ENCODE measurements at places on chromosomes 1 and 21. TPM values are rescaled to one million over a fixed set of nuclear protein-coding genes. Genes with fewer than 3 reads are reported as not detected.

The C1orf87 gene
- 1.0 TPM for total RNA-seq

The MCOLN3 gene
- total RNA-seq = 0.20 TPM

The APOBEC4 gene
- not detected for total RNA-seq

The TNNI3K gene
- 11.6 TPM for total RNA-seq

The DNAJC16 gene
- 39.5 TPM for total RNA-seq

The MAP3K21 gene
- total RNA-seq = 11.2 TPM

The SERPINC1 gene
- total RNA-seq = 1.3 TPM

The MIXL1 gene
- not detected for total RNA-seq

The NMNAT2 gene
- 196 TPM for total RNA-seq

The LIN9 gene
- total RNA-seq = 3.8 TPM

The LINGO4 gene
- not detected for total RNA-seq

The PTPN14 gene
- total RNA-seq = 26.8 TPM

The AADACL4 gene
- total RNA-seq = not detected

The FAM78B gene
- total RNA-seq = 19.2 TPM

The DNASE2B gene
- total RNA-seq = 1.2 TPM

The ACOT11 gene
- 37.6 TPM for total RNA-seq

The MXRA8 gene
- 6.4 TPM for total RNA-seq

The AZIN2 gene
- 40.5 TPM for total RNA-seq

The LAMB3 gene
- 9.8 TPM for total RNA-seq

The GRHL3 gene
- 0.35 TPM for total RNA-seq

The HSPA6 gene
- 1.3 TPM for total RNA-seq

The HSPB7 gene
- total RNA-seq = 0.46 TPM

The TEX38 gene
- total RNA-seq = not detected

The ESPN gene
- not detected for total RNA-seq

The PIK3R3 gene
- total RNA-seq = 46.4 TPM

The S100A8 gene
- total RNA-seq = 297 TPM

The VTCN1 gene
- not detected for total RNA-seq

The GCSAML gene
- total RNA-seq = not detected

The ZNF362 gene
- 39.8 TPM for total RNA-seq

Measured in dorsolateral prefrontal cortex (tissue), 122 donors.